ENCODE measurements at places on chromosomes 11 and 22.

GRCh38 chr11:134066943-134067885 is 1.7 kb upstream of the JAM3 start:
- no peak for DNase-seq

- no peak for DNase-seq
Observed at GRCh38 chr22:23574877-23575276, 5.2 kb downstream of the IGLL1 start.

DNA sequence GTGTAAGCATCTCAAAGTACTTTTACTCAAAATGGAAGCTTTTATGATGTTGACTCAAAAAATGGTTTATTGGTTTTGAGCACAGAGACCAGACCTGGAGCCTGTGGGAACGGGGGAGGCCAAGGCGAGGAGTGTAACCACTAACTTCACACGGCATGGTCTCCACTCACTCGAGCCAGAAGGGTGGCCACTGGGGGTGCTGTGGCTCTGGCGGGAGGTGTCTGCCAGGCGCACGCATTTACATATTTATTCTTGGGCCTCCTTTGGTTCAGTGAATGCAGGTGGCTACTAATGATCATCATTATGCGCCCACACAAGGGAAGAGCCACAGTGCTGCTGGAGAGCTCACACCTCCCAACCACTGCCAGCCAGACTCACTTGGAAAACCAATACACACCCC is 64.6 kb downstream of the FLRT1 start:
- no peak for DNase-seq

- no peak for DNase-seq
Observed at GRCh38 chr11:931385-931784, 5.7 kb downstream of the AP2A2 start.

DNA sequence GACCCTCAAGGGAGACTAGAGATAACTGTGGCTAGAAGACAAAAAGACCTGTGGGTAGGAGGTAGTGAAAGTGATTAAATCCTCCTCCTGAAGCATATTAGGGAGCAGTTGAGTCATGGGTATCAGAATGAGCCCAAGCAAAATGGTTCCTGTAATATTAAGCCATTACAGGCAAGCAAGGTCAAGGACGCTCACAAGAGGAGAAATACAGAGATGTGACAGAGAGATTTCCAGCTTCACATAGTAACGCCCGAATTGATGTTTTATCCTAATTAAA is 77.7 kb downstream of the FAM76B start:
- DNase-seq, result no peak

DNA sequence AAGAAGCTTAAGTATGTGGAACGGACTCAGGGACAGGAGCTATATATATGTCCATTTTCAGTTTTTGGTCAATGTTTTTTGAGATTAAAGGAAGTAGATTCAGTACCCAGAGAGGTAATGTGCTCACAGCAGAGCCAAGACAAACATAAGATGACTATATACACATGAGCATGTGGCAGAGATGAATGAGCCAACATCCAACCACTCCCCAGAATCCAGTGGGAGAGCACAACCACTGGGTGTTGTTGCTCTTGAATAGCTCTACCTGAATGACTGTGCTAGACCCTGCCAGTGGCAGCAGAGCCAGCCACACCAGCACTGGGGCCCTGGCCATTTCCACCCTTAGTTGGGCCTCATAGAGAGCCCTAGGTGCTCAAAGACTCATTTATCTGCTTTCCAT is 10.7 kb upstream of the SYTL2 start:
- DNase-seq, result no peak

- no peak for DNase-seq
Observed at GRCh38 chr11:62141111-62142042, 17.6 kb downstream of the INCENP start.

GRCh38 chr11:111846636-111847035 is 24.7 kb downstream of the ALG9 start:
- DNase-seq, result no peak

GRCh38 chr22:36976606-36977005 is 42.6 kb downstream of the TST start:
- no peak for DNase-seq

- DNase-seq, result no peak
Observed at GRCh38 chr11:124987096-124987495, 33.1 kb downstream of the CCDC15 start.

- DNase-seq, result no peak
Observed at GRCh38 chr11:92226331-92227229, 2.0 kb downstream of the FAT3 start.

- no peak for DNase-seq
Observed at GRCh38 chr22:44396727-44397722, 84.3 kb upstream of the SHISAL1 start.

GRCh38 chr22:35840302-35840739 is 122.6 kb downstream of the APOL5 start:
- no peak for DNase-seq

GRCh38 chr11:13429836-13430235 is 33.2 kb downstream of the BTBD10 start:
- no peak for DNase-seq

DNA sequence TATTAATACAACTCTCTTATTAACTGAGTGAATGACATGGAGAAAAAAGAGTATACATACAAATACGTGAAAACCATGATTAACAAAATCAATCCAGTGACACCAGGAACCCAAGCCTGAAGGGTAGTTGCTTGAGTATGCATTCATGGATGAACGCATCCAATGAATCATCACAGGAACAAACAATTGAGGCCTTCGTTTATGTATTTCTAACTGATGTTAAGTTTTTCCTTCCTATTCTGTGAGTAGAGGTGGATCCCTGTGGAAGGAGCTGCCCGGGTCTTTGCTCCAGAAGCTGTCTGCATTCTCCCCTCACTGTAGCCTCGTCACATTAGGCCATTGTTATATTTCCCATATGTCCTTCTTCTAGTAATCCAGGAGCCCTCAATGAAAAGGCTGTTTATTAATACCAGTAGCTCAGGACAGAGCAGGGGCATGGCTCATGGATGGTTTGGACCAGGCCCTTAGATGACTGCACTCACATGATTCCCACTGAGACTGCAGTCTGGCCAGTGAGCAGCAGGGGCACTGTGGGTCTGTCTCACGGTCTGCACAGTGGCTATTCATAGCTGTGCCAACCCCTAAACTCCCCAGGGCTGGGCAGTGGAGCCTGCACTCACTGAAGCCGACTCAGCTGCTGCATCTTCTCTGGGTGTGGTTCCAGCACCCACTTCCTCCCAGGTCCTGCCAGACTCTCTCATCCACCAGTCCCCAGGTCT is 128.1 kb upstream of the TOP3B start:
- DNase-seq, result peak; percentile 16

DNA sequence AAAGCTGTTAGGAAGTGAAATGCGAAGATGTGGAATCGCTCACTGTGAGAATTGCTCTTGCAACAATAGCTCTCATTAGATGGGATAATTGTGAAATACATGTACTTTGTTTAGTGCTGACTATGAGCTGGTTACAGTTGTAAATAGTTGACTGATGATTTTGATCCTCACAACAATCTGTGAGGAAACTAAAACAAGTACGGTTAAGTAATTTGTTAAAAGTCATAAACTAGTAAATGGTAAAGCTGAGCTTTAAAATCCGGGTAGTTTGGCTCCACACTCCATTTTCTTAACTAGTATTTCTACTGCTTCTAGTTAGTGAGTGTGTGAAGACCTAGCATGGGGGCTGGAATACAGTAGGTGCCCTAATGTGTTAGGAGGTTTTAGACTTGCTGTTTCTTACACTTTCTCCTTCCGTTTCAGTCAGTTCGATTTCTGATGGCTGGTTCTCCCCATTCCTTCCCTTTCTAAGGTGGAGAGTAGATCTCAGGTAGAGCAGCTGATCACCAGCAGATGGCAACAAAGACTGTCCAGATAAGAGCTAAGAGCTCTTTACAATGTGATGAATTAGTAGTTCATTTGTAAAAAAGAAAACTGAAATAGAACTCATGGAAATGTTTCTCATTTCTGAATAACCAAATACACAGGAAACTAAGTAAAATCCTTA is 16.3 kb upstream of the CYP2R1 start:
- DNase-seq, result peak; percentile 54

GRCh38 chr11:28491431-28491830 is 383.2 kb downstream of the METTL15 start:
- no peak for DNase-seq

GRCh38 chr22:44088976-44089570 is 65.0 kb downstream of the PARVB start:
- DNase-seq, result no peak

DNA sequence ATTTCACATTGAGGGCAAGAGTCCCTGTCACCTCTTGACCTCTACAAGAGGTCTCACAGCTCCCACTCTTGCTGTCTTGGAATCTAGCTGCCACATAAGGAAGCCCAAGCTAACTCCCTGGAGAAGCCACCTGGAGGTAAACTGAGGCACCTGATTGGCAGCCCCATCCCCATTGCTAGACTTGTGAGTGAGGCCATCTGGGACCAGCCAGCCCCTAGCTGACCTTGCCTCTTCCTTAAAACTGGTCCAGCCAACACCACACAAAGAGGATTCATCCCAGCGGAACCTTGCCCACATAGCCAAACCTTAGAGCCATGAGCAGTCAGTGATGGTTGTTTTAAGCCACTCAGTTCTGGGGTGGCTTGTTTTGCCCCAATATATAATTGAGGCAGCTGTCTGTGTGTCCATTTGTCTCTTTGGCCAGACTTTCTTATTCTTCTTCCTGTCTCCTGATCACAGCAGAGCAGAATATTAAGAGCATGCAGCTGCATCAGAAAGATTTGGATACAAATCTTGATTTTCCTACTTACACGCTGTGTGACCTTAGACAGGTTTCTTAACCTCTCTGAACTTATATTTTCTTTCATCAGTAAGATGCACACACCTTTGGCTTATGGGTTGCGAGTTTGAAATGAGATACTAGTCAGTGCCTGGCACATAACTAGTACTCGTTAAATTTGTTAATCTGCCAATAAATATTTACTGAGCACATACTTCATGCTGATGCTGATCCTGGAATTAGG is 74.3 kb upstream of the TP53I11 start:
- DNase-seq, result no peak

GRCh38 chr11:119683783-119684182 is 45.2 kb downstream of the NECTIN1 start:
- no peak for DNase-seq

DNA sequence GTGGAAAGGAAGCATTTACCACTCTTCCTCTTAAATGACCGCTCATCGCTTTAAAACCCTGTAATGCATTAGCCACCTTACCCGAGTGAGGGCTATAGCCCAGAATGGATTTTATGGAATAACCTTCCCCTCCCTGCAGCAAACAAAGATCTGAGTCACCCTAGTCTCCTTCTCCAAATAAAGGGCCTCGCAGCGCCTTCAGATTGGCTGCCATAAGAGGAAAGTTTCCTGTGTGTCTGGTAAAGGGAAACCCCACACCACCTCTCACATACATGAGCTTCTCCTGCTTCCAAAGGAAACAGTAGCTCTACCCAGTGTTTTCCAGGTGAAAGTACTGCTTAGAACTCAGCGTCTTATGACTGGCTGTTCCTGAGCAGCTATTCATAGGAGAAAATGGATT is 47.8 kb downstream of the PPP2R1B start:
- DNase-seq, result no peak

DNA sequence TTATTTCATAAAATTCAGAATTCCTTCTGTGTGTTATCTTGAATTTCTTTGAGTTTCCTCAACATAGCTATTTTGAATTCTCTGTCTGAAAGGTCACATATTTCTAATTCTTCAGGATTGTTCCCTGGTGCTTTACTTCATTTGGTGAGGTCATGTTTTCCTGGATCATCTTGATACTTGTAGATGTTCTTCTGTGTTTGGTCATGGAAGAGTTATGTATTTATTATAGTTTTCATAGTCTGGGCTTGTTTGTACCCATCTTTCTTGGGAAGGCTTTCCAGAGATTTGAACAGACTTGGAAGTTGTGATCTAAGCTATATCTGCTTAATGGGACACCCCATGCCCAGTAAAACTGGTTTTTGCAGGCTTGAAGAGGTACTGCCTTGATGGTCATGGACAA is 149.6 kb downstream of the METTL15 start:
- no peak for DNase-seq

GRCh38 chr11:31366795-31367194 is 2.7 kb downstream of the DCDC1 start:
- peak; percentile 19 for DNase-seq

GRCh38 chr11:18578975-18579598 is 9.4 kb downstream of the UEVLD start:
- peak; percentile 42 for DNase-seq

DNA sequence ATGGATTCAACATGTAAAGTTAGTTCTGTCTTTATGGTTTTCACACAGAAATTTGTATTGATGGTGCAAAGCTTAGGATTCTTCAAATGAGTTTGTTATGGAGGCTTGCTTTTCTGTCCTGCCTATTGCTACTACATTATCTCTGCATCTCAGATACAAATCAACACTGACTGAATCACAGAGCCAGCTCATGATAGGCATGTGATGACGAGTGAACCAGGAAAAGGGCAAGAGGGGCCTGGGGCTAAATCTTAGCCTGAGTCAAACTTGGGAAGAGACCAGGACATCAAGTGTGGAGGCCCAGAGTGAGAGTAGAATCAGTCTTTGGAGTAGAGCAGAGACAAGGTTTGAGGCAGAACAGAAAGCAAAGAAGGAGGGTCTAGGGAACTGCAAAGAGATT is 107.1 kb upstream of the CD44 start:
- no peak for DNase-seq

DNA sequence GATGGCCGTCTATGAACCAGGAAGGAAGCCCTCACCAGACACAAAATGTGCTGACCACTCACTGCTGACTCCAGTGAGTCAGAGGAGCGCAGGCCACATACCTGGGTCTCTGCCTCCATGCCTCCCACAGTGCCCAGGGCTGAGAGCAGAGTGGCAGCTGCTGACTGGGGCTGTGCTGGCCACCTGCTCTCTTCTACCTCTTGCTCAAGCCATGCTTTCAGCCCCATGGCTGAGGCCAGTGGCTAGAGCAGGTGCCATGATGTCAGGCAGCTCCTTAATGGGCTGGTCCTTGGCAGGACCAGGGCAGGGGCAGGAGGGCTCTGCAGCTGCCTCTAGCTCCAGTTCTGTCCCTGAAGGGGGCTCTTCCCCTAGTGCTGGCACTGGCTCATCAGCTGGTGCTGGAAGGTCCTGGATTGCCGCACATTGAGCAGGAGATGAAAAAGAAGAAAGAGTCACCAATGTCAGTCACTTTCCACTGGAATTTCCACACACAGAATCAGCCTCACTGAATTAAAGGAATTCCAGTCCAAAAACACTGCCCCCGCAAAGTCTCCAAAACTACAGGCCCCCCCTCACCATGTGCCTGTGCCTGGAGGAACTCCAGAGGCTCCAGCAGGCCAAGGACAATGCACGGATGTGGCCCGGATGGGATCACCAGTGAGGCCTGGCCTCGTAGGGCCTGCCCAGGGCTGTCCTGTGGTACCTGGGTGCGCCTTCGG is 86.4 kb downstream of the GGTLC2 start:
- no peak for DNase-seq

GRCh38 chr22:29207562-29208501 is 2.1 kb downstream of the EMID1 start:
- DNase-seq, result no peak

DNA sequence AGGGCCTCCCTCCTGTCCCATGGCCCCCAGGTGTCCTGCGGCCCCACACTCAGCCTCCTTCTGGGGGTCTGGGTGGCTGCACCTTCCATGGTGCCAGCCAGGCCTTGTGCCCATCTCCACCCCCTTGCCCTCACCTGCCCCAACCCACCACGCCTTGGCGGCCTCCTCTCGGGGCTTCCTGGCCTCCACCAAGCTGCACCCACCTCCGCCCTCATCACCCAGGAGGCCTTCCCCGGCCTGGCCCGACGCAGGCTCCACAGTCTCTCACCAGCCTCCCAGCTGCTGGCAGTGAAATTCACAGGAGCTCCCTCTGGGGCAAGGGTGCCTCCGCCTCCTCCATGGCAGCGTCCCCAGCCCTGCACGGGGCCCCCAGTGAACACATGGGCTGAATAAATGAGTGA is 35.9 kb upstream of the WNT7B start:
- no peak for DNase-seq

GRCh38 chr22:20980523-20980922 is 1.6 kb upstream of the LZTR1 start:
- DNase-seq, result no peak
